ENCODE measurements at places on chromosomes 2 and 18.

GRCh38 chr2:115569547-115569946 lies 1127.1 kb downstream of the DPP10 start:
- DNase-seq = no peak

- no peak for DNase-seq
These were observed 64.1 kb downstream of the CHRNA1 start for GRCh38 chr2:174699993-174700766.

GRCh38 chr2:24153478-24153877 lies 21.4 kb upstream of the FAM228A start:
- no peak for DNase-seq

GRCh38 chr2:10371441-10372196 lies 68.9 kb downstream of the HPCAL1 start:
- DNase-seq = no peak

- DNase-seq = no peak
These were observed 168.0 kb downstream of the DIS3L2 start for GRCh38 chr2:232129483-232129882.

- no peak for DNase-seq
These were observed 75.6 kb upstream of the REG3A start for GRCh38 chr2:79235135-79235534.

GRCh38 chr18:79766308-79766707 lies 31.4 kb upstream of the KCNG2 start:
- DNase-seq = no peak

GRCh38 chr18:63378919-63379638 lies 12.1 kb upstream of the KDSR start:
- no peak for DNase-seq

All from stimulated activated CD4-positive, alpha-beta T cell treated with anti-CD3 and anti-CD28 coated beads, Interleukin-2, amount 100 ng/mL, for 24 hours (primary cell).